ENCODE measurements at places on chromosomes 2 and 18.

GRCh38 chr18:8389391-8390340, 219.6 kb upstream of the RAB12 start:
- DNase-seq = peak; percentile 69

DNA sequence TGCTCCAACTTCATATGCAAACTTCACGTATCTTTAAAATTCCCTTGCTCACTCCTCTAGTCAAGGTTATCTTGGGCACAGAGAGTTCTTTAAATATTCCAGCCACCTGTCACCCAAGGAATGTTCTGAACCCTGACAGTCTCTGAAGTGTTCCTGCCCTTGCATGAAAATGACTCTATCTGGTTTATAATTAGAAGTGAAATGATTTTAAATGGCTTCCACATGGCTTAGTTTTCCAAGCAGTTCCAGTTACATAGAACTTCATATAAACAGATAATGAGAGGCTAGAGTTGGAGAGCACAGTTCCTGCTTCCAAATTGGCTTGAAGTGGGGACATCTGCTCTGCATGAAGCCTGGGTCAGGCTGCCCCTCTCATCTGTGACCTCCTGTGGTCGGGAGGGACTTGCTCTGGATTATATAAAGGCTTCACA, 81.9 kb downstream of the SLC4A3 start:
- no peak for DNase-seq

DNA sequence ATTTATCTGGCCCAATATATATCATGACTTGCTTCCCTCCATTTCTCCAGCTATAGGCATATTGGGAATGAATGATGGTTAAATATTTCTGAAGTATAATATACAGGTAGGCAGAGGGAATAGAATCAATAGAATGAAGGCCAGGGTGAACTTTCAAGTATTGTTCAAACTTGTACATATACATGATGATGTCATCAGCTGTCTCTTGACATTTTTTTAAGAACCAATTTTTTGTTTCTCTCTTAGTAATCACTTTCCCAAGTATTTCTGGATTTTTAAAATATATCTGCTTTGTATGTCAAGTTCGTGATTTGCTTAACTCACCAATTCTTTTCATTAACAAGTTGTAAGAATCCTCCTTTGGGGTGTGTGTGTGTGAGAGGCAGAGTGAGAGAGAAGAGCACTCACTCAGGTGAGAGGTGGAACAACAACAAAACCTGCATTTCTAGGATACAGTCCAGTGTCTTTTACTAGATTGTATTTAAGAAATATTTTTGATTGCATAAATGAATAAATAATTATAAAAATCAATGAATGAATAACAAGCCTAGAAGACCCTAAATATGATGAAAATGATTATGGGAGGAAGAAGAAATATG, 1239.1 kb downstream of the LRP1B start:
- DNase-seq = no peak

DNA sequence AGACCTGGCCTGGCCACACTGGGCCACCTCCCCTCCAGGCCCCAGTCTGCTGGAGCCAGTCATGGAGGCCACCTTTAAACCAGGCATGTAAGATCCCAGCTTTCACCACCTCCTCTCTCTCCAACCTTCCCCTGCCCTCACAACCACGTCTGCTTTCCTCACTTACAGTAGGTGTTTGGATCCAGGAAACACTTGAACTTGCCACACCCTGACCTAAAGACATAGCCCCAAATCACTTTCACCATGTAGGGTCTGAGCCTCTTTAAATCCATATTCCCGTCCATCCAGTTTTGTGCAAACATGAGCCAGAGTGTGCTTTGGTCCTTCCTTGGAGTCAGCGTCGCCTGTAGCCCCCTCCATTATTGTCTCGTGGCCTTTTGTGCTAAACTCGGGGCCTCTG, 66.8 kb downstream of the NRP2 start:
- no peak for DNase-seq

DNA sequence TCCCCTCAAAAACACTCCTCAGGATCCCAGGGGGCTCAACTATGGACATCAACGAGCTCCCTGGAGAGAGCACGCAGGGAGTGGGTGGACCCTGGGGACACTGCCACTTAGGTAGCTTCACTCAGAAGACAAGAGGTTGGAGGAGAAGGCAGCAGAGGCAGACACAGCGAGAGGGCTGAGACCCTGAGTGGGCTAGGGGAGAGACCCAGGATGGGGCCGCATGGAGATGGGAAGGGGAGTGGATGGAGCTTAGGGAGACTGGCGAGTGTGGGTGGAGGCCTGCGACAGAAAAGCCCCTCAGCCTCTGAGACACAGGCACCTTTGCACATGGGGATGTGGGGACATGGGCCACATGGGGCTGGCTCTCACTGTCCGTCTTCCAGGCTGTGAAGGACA, 70.9 kb downstream of the ASB1 start:
- DNase-seq = no peak

DNA sequence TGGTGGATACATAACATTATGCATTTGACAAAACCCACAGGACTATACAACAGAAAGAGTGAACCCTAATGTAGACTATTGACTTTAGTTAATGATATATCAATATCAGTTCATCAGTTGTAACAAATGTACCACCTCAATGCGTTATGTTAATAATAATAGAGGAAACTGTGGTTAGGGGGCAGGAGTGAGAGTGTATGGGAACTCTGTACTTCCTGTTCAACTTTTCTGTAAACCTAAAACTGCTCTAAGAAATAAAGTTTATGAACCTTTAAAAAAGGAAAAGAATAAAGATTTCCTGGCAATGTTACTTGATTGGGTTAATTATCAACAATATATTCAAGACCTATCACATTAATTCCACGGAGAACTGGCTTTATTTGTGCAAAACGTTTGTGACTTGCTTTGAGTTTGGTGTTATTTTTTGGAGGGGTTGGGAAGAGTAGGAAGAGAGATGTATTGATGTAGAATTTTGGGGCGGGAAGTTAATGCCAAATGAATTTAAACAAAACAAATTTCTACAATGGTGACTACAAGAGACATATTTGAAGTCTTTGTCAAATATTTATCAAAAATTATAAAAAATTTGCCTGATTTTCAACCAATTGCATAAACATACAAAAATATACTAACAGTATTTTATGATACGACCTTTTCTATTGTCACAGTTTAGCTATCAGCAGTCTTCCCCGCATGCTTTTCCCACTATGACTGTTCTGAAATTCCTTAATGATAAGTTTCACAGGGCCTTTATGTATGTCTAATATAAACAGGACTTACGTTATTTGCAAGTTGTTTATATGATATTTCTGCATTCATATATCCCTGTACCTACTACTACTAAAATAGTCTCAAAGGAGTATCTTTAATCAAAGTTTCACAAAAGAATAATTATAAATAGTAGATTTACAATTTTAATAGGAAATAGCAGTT, 2.1 kb upstream of the RTN4 start:
- no peak for DNase-seq

DNA sequence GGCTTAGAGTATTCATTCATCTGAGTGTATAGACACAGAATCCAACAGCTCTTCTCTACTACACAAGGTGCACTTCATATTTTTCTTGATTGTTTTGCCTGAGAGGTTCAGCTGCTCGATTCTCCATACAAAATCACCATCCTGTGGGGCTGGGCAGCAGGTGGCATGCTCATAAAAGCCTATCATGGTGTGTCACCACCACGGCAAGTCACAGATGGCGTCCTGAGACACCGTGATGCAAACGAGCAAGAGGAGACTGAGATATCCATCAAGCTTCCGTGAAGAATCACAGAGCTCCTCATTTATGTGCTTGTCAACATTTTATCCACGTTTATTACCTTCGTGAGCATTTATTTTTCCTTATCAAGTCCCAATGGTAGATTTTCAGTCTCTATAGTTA, 22.4 kb upstream of the NRP2 start:
- DNase-seq = no peak

GRCh38 chr18:58337686-58338085, 291.2 kb downstream of the ALPK2 start:
- DNase-seq = no peak

GRCh38 chr2:64591188-64591587, 62.5 kb downstream of the SERTAD2 start:
- DNase-seq = no peak

DNA sequence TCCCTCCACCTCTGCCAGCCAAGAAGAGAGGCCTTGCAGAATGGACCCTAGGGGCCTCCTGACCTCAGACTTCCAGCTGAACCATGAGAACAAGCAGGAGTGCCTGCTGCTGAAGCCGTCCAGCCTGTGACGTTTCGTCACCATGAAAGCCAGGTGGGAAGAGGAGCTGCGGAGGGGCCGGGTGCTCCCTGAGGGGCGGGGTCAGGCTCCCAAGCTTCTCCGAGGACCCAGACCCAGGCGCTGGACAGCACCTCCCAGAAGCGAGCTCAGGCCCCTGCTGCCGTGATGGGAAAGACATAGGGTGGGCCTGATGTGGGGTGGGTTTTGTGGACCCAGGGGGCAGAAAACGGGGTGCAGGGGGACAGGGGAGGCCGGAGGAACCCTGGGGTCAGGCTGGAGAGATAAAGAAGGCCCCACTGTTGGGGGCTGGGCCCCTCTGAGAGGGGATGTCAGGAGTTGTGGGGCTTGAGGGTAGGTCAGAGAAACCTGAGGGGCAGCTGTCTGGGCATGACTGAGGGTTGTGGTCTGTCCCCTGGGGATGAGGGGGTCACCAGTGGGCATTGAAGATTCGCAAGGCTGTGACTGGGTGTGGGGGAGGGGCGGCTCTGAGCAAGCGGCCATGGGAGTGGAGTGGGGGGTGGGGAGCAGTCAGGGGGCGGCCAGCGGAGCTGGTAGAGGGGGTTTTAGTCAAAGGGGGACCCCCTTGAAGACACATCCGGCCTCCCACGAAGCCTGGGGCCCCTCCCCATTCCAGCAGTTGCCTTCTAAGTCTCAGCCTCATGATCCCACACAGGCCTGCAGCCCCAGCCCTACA, 73.4 kb upstream of the ODC1 start:
- no peak for DNase-seq

GRCh38 chr2:187842978-187843847, 289.0 kb upstream of the TFPI start:
- peak; percentile 63 for DNase-seq

GRCh38 chr18:46073474-46074331, 1.6 kb upstream of the PSTPIP2 start:
- DNase-seq = peak; percentile 38

- DNase-seq = no peak
Observed at GRCh38 chr2:201257381-201257955, 2.9 kb upstream of the CASP8 start.

GRCh38 chr2:170369894-170370293, 191.9 kb downstream of the MYO3B start:
- DNase-seq = no peak

DNA sequence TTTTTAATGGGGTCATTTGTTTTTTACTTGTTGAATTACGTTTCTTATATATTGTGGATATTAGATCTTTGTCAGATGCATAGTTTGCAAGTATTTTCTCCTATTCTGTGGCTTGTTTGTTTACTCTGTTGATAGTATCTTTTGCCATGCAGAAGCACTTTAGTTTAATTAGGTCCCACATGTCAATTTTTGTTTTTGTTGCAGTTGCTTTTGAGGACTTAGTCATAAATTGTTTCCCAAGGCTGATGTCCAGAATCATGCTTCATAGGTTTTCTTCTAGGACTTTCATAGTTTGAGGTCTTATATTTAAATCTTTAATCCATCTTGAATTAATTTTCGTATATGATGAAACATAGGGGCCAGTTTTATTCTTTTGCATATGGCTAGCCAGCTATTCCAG, 13.2 kb downstream of the PIKFYVE start:
- DNase-seq = no peak

- no peak for DNase-seq
Observed at GRCh38 chr2:65799141-65799854, 366.9 kb upstream of the SPRED2 start.

GRCh38 chr2:151845884-151846283, 17.7 kb upstream of the ARL5A start:
- no peak for DNase-seq

DNA sequence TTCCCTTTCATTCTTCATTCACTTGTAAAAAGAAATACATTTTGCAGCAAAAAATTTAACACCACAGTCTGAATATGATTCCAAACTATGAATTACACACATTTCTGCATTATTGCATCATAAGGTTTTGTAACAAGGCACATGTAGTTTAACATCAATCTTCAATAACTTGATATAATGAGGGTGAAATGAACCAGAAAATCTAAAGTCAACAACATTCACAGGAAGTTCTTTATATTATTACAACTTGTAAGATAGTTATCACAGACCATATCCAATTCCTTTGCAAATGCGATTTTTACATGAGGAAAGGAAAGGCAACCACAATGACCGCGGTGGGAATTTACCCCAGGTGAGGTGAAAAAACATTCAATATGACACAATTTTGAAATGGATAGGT, 213.3 kb downstream of the NAPG start:
- DNase-seq = no peak

DNA sequence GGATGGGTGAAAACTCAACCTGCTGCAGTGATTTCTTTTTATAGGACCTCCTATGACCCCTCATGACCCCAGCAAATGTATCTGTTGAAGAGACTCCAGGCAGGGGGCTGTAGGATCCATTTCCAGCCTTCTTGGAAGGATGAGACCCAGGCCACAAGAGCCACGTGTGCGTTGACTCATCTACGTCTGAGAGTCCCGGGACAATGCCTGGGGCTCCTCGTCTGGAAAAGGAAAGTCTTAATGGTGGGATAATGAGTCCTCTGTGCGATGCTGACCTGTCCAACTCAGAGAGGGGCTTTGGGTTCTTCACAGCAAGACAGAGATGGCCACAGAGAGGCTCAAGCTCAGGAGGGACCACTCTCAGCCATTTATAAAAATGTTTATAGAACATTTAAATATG, 80.8 kb downstream of the SMIM21 start:
- DNase-seq = no peak

GRCh38 chr18:53219853-53220252, 879.9 kb downstream of the DCC start:
- no peak for DNase-seq

DNA sequence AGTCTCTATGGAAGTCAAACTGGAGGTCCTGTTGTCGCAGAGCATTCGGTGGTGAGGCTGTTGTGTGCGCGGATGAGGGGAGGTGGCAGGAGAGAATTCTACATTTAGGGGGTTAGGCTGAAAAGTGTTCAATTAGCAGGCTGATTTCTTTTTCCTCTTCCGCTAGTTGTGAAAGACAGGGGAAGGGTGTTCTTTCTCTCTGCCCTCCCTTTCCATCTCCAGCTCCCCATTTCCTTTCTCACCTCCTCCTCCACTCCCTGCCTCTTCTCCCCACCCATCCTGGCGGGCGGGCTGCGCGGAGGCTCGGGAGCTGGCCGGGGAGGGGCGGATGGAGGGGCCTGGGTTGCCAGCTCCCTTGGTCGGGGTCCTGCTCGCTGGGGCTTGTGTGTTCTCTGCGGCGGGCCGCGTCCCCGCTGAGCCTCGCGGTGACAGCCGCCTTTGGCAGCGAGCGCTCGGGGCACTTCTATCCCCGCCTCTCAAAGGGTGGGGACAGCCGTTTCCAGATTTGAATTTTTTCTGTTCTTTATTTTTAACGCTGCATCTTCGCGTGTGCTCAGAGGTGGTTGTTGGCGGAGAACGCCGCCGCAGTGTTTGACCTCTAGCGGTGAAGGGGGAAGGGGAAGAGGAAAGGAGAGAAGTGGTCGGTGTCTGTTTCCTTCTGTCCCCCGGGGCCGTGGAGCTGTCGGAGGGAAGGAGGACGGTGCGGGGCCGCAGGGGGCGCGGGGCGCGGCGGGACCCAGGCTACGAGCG, 3.6 kb downstream of the SOX11 start:
- peak; percentile 34 for DNase-seq

- no peak for DNase-seq
Observed at GRCh38 chr2:8840475-8841091, 3.2 kb upstream of the KIDINS220 start.

GRCh38 chr2:237867465-237867864, 8.0 kb downstream of the RAMP1 start:
- no peak for DNase-seq
